Fibroblast of the aortic adventitia (primary cell): ENCODE measurements at places on chromosomes 7 and 10.
A peak's percentile ranks its signal among the peaks of the same experiment; 100 is the strongest.

DNA sequence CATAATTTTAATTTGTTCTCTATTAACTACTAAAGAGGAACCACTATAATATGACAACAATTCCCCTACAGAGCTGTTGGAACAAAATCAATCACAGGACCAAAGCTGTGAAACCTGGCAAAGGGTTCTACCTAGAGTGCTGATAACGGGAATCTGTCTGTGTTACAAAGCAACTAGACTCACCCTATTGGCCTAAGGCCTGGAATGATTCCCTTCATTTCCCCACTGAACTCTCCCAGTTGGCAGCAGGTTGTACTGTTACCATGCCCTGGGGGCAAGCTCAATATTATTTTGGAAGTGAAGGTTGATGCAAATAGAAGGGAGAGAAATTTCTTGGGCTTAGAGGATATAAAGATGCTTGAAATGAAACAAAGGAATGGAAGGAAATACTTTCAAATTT is 81.8 kb downstream of the SEMA3A start:
- DNase-seq = peak; percentile 76

DNA sequence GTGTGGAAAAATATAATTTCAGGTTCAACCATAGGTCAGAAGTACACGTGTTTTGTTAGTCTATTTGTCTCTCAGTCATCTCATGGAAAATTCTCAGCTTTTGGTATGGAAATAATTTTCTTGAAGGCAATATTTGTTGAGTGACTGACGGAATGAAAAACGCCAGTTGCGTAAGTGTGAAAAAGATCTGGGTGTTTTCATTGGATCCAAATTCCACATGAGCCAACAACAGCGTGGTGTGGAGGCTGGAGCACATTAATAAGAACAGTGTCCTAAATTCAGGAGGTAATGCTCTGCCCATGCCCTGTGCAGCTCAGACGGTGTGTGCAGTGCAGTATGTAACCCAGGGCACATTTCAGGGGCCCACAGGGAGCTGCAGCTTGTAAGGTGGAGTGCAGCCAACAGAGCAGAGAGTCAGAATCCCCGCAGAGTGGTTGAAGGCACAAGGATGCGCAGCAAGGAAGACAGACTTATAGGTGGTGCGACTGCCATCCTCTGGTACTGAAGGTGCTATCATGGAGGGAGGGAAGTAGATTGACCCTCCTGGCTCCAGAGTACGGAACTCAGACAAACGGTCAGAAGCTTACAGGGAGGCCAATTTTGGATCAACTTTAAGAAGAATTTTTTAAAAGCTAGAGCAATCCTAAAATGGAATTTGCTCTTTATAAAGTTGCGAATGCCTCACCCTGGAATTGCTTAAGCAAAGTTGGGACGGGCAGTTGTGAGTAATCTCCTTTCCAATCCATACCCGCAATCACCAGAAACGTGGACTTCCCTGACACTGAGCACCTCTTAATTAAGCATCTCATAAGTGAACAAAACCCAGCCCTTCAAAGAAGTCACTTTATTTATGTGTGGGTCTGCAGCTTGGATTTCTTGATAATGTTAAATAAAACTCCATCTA is 38.0 kb downstream of the EGFR start:
- DNase-seq = peak; percentile 83

- DNase-seq = no peak
Measured at GRCh38 chr10:112246-112645, 23.0 kb upstream of the ZMYND11 start.

GRCh38 chr7:100034871-100035510 is 14.6 kb upstream of the ZSCAN21 start:
- peak; percentile 89 for DNase-seq

- peak; percentile 80 for DNase-seq
Measured at GRCh38 chr10:373526-374309, 238.5 kb downstream of the ZMYND11 start.
